ENCODE measurements at places on chromosomes 1 and 21.

GRCh38 chr1:29620631-29621030 lies 384.3 kb downstream of the PTPRU start:
- no peak for DNase-seq

DNA sequence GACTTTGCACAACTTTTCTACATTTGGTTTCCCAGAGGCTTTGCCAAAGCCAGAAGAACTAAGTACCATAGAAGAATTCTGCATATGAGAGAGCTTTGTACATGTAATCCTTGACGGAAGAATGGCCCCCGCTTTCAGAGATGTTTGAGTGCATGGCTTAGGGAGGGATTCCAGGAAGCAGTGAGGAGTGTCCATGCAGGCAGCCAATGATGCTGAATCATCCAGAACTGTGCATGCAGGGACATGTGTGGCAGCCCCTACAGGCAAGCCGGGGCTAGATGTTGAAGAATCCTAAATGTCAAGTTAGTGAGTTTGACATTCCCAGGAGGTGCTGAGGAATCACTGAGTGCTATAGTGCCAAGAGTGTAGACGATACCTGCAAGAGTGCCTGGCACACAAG lies 9.9 kb upstream of the HAO2 start:
- DNase-seq = no peak

GRCh38 chr1:243440406-243440805 lies 184.6 kb downstream of the SDCCAG8 start:
- DNase-seq = no peak

DNA sequence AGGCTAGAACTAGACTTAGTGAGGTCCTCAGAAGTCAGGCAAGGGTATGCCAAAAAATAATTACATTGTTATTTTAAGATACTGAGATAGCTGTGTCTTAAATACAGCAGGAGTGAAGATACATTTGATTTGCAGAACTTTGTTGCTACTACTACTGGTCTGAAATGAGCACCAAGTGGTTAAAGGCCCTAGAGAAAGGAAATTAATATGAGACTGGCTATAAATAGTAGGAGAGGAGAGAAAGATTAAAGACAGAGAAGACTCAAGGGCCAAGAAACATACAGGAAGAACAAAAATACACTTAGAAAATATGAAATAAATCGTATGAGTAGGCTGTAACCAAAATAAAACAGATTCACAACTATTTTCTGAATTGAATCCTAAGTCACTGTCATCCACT lies 21.3 kb downstream of the HNRNPR start:
- no peak for DNase-seq

Data from activated naive CD8-positive, alpha-beta T cell treated with anti-CD3 and anti-CD28 coated beads, Interleukin-2, amount 10 ng/mL, durations not matched to agents 7 days and 5 days (primary cell).